Sigmoid colon (tissue), 7 donors: ENCODE measurements at places on chromosomes 2 and 18.

- peak; percentile 51 for DNase-seq
Observed at GRCh38 chr2:242027676-242028450, 158.3 kb downstream of the RTP5 start.

- DNase-seq, result no peak
Observed at GRCh38 chr2:55761526-55761925, 67.9 kb upstream of the PNPT1 start.

GRCh38 chr18:52602820-52603219, 262.8 kb downstream of the DCC start:
- DNase-seq, result no peak

GRCh38 chr2:43212931-43213330, 13.5 kb downstream of the ZFP36L2 start:
- peak; percentile 86 for DNase-seq
